ENCODE measurements at places on chromosomes 12 and 14.

DNA sequence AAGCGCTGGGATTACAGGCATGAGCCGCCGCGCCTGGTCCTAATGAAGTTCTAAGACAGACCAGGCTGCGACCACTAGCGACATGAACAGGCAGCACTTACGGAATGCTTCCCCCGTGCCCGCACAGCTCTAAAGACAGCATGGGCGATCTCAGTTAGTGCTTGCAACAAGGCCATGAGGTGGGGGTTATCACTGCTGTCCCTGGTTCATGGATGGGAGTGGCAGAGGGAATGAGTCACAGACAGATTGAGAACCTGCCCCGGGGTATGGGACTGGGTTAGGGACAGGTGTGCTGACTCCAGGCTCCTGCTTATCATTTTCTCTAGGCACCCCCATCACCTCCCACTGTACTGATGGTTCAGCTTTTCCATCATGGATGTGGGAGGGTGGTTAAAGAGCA, 160.9 kb downstream of the VRK1 start:
- no peak for DNase-seq

DNA sequence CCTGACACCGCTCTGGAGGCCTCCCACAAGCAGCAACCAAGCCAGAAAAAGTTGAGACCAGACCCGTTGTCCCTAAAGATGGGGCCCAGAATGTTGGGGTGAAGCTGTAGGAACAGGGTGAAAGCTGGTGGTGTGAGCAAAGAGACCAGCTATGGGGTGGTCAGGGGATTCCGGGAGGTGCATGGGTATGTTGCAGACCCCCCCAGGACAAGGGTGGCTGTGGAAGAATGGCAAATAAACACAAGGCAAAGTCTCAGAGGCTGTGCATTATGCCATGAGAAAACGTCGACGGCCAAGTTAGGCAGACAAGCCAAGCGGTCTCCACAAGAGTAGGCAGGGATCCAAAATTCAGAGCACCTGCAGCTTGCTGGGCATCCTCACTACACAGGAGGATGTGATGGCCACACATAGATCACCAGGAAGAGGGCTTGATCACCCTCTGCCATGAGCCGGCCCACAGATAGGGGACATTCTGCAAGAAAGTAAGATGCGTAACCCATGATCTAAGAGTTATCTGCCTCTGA, 58.8 kb upstream of the KCNA1 start:
- no peak for DNase-seq

DNA sequence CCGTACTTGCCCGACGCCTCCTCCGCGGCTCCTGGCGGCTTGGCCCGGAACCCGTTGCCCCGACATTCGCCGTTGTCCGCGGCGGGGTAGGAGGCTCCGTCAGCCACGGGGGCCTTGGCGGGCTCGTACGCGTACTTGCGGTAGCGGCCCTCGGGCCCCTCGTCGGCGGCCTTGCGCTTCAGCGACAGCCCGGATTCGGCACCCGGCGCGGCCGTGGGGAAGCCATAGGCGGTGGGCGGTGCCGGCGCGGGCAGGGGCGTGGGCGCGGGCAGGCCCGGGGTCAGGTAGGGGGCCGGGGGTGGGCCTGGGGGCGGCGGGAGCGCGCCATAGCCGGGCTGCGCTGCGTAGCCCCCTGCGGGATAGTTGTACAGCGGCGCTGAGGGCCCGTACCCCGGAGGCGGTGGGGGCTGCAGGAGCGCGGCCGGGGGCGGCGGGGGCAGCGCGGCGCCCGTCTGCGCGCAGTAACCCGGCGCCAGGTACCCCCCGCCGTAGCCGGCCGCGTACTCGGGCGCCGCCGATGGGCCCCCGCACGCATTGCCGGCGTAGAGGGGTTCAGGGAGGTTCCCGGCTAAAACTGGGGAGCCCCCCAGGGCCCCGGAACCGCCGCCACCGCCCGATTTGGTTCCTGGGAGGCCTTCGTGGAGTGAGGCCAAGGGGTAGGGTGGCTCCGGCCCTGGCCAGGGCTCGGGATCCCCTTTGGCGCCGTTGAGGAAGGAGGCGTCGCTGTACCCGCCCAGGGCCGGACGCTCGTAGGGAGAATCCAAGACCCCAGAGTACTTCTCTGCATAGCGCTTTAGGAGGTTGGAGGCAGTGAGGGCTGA, 26.9 kb downstream of the FIGNL2 start:
- DNase-seq: no peak

GRCh38 chr12:131796754-131797587, 31.2 kb upstream of the MMP17 start:
- DNase-seq: no peak

DNA sequence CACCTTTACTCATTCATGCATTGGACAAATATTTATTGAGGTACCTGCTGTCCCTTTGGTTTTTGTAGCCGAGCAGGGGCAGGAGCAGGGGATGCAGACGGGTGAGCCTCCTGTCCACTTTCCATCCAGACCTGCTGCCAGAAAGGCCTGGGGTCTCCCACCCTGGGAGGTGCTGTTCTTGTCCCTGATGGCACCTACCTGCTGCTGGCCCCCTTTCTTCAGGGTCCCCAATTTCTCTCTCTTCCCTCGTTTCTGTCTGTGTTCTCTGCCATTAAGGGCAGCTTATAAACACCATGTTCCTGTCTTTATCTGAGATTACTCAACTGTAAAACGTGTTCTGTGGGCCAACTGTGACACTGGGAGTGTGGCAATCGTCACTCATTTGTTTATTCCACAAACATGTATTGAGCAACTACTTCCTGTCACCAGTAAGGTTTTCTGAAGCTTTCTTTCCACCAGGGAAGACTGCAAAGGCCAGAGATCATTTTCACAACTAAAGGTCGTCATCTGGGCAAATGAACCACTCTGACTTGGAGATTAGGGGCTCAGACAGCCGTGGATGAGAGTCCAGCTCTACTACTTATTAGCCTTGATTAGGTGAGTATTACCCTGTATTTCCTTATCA, at the start of gene HAL:
Gene HAL, minus strand, starts transcription at position 311 of the 625 bp plus-strand sequence. CDS start 434 bp downstream, outside the sequence.
- no peak for DNase-seq

Measured in posterior cingulate gyrus (tissue), 11 donors.